Activated CD4-positive, alpha-beta T cell treated with anti-CD3 and anti-CD28 coated beads for 48 hours (primary cell): ENCODE measurements at places on chromosomes 7 and 10.

DNA sequence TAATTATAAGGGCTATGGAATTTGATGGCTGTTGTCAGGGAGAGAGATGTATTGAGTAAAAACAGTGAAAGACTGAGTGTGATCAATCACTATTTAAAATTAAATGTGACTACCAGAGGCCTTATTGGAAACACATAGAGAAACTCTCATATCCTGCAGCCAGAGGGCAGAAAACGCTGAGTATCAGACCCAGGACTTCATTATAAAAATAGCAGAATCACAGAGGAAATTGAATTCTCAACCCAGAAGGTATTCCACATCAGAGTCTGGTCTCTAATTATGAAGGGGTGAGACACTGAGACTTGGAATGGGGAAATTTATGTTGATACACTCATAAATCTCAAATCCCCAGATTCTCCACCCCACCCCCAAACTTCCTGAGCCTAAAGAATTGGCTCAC is 69.5 kb upstream of the IL6 start:
- no peak for DNase-seq

GRCh38 chr7:82109288-82109687 is 334.3 kb downstream of the CACNA2D1 start:
- DNase-seq = no peak

- DNase-seq = no peak
Measured at GRCh38 chr10:110221044-110221720, 13.8 kb downstream of the MXI1 start.

- DNase-seq = no peak
Measured at GRCh38 chr7:151312831-151313809, 28.5 kb upstream of the NUB1 start.

DNA sequence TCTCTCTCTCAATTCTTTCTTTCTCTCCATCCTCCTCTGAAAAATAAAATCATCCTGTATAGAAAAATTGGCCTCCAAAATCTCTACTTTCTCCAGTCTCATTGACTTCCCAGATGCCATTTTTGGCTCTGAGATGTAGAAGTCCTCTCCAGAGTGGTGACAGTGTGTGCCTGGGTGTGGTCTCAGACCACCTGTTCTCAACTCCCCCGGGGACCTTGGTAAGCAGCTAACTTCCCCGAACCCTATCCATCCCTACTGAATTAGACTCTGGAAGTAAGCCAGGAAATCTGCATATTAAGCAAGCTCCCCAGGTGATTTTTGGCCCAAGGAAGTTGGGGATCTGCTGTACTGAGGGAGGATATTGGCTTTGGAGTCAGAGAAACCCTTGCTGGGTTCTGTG is 120.5 kb downstream of the WDR11 start:
- no peak for DNase-seq

DNA sequence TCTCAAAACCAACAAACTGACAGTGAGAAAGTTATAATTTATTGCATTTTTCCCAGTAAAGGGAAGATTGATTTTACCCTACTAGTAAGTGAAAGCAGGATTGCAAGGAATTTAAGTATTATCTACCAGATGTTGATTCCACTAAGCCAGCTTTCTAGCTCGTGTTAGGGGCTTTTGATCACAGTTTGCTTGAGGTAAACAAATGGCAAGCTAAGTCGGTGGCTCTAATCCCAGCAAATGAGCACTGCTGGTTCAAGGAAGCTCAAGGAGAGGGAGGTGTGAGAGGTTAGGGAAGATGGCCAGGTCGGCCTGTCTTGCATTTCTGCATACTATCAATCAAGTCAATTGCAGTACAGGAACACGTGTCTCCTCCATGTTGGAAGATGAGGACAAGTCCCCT is 448.7 kb upstream of the POM121L12 start:
- no peak for DNase-seq

DNA sequence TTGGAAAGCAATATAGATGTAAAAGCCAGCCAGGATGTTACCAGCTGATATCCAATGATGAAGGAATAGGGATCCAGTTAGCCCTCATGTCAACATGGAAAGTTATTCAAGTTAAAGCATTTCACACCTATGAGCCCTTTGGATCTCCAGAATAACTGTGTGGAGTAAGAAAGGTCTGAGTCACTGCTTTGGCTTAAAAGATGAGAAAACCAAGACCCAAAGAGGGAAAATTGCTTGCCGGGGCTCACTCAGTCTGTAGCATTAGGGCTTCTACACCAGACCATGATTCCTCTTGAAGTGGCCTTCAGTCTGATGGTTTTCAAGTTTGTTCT is 12.6 kb downstream of the LSM5 start:
- no peak for DNase-seq

GRCh38 chr7:139650429-139651100 is 127.1 kb downstream of the CLEC2L start:
- no peak for DNase-seq

GRCh38 chr10:29646238-29646902 is 11.6 kb upstream of the SVIL start:
- DNase-seq = peak; percentile 13

GRCh38 chr7:15174485-15174884 is 271.9 kb upstream of the DGKB start:
- no peak for DNase-seq

DNA sequence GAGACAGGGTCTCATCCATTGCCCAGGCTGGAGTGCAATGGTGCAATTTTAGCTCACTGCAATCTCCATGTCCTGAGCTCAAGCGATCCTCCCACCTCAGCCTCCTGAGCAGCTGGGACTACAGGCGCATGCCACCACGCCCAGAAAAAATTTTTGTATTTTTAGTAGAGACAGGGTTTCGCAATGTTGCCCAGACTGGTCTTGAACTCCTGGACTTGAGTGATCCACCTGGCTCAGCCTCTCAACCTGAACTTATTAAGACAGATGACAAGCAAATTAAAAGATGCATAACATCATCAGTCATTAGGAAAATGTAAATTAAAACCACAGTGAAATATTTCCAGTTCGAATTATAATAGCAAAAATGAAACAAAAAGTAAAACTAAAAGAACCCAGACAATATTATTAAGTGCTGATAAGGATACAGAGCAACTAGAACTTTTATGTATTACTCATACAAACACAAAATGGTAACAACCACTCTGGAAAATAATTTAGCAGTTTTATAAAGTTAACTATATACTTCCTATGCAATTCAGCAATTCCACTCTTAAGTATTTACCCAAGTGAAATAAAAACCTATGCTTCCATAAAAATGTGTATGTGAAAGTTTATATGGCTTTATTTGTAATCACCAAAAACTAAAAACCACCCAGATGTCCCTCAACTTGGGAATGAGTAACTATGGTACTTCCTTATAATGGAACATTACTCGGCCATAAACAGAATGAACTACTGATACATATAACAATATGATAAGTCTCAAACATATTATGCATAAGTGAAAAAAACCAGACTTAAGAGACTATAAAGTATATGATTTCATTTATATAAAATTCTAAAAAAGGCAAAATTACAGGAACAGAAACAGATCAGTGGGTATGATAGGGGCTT is 15.3 kb downstream of the ZFAND4 start:
- no peak for DNase-seq

DNA sequence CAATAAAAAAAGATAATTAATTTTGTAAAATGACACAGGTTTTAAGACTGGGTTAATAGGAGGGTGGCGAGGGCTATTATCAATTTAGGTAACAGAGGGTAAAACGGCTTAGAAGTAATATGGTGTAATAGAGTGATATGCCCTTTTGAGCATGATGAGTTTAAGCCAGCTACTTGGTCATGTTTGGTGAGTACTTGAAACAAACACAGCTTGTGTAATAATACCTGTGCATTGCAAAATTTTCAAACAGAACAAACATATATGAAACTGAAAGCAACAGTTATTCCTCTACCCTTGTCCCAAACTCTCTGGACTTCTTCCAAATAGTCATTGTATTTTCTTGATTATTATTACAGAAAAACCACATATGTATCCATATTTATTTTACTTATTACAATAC is 241.7 kb downstream of the MAGI2 start:
- no peak for DNase-seq

GRCh38 chr7:149053885-149054284 is 25.6 kb upstream of the PDIA4 start:
- DNase-seq = no peak

GRCh38 chr7:22640269-22640668 is 86.7 kb upstream of the IL6 start:
- peak; percentile 65 for DNase-seq

DNA sequence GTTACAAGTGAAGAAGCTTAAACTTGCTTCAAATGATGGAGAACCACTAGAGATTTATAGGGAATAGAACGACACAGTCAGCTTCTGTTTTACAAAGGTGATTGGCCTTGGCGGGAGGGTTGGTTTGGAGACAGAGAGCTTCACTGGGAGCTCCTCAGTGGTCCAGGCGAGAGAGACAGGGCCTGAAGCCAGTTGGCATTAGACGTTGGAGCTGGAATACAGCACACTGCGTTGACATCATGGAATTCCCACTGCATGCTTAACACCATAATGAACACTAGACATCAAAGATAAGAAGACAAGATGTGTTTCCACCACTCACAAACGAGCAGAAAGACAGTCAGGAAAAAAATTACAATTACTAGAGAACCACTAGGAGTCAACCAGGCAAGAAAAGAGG is 67.8 kb downstream of the TBXAS1 start:
- DNase-seq = no peak

- no peak for DNase-seq
Measured at GRCh38 chr10:652233-652632, 37.2 kb downstream of the DIP2C start.

DNA sequence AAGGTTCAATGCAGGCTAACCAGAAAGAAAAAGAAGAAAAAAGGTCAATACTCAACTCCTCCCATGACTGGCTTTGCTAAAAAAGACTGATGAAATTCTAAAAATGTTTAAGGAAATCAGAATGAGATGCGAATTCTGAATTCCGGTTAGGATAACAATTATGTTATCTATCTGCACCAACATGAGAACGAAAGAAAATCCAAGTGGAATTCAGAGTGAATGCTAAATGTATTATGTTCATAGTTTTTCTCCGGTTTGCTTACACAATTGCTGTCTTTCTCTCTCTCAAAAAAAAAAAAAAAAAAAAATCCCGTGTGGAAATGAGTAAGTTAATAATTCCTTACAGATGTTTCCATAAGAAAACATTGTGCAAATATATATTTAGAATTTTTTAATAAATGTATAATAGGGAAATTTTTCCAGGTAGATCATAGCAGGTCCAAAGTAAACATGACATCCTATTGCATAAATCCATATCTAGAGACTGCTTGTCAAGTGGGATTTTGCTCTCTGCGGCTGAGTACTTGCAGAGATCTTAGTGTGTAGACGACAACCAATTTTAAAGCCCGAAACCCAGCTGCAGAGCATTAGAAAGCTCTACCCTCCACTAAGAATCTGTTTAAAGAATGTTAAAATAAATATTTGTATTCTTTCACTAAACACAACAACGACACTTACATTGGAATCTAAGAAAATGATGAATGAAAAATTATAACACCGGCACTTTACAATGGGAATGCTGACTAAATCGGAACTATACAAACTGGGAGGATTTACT is 104.0 kb downstream of the JAZF1 start:
- no peak for DNase-seq
